MM.1S (cell line): ENCODE measurements at places on chromosomes 2 and 18.
A peak's percentile ranks its signal among the peaks of the same experiment; 100 is the strongest.

- DNase-seq = no peak
These were observed 48.5 kb downstream of the NAT8 start for GRCh38 chr2:73593680-73594079.

DNA sequence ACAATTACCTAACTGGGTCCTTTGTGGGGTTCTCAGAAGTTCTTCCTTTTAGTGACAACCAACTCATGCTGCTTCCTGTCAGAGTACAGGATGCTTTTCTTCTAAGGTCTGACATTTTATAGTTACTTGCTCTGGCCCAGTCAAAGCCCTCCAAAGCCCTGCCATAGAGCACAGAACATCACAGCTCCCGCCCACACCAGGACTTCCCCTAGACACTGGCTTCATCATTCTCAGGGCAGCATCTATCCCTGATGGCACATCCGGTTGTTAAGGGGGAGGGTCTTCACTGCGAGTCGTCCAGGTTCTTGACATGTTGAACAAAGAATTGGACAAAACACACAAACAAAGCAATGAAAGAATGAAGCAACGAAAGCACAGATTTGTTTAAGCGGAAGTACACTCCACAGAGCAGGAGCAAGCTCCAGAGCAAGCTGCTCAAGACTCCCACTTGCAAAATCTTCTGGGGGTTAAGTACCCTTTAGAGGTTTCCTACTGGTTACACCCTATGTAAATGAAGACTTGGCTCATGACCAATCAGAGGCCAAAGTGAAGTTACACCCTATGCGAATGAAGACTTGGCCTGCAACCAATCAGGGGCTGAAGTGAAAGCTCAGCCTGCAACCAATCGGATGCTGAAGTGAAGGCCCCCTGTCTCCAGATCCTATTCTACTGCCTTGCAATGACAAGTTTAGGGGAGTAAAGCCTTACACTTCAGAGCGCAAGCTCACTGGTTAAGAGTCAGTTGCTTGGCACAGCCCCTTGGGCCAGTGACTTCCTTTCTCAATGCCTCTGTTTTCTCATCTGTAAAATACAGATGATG is 79.0 kb downstream of the HDAC4 start:
- no peak for DNase-seq

- no peak for DNase-seq
These were observed 248.1 kb upstream of the UBE2E3 start for GRCh38 chr2:180732337-180732736.

DNA sequence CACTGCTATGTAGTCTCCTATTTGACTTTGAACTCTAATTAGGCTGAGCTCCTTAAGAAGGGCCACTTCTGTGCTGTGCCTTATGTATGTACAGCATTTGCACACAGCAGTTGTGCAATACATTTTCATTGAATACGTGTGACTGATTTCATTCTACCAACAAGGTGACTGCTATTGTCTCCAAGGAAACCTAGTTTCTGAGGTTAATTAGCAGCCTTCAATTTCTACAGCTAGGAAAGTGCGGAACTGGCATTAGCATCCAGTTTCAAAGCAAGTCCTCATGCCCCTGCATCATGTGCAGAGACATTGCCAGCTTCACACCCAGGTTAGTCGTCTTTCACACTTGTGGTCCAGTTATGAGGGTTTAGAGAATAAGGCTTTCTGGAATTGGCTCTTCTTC is 58.6 kb downstream of the NCK2 start:
- no peak for DNase-seq

DNA sequence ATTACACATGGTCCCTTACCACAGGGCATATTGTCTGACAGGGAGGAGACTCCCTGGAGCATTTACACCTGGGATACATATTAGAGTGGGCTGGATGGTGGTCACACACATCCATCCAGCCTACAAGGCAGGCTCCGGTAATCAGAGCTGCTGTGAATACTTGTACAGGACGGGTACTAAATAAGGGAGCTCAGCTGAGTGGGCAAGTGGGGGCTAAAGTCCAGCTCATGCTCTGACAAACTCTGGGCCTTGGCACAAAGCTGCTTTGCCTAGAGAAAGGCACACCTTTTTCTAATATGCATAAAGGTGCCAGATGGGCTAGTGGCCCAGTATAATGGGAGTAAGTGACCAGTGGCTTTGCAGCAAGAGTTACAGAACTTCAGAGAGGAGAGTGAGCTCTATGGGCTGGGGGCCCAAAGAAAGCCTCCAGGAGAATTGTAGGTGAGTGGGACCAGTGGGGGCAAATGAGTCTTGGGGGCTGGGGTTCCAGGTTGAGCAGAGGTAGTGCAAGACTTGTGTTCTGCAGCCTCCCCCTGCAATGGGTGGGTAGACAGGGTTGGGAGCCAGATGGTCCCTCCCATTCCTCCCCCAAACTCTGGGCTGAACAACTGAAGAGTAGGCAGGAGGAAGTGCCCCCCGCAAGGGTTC is 1.6 kb downstream of the TMEM198 start:
- no peak for DNase-seq

DNA sequence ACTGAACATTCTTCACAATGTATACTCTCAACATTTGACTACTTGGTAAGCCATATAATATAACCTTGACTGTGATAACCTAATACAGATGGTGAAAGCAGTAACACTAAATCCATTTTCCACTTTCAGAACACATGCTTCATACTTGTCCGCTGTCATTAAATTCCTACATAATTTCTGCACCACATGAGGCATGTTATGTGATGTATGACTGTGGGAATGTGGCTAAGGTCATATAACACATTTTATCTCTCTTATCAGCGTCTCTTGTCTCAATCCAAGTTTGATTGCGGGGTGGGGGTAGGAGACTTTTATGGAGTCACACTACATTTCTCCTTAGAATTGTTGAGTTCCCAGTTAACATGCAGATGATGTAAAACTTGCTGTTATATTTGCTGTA is 110.9 kb downstream of the MTCL1 start:
- no peak for DNase-seq

- DNase-seq = no peak
These were observed 58.8 kb downstream of the C2orf74 start for GRCh38 chr2:61220768-61221167.

- DNase-seq = no peak
These were observed 173.5 kb downstream of the FMNL2 start for GRCh38 chr2:152508446-152508845.

DNA sequence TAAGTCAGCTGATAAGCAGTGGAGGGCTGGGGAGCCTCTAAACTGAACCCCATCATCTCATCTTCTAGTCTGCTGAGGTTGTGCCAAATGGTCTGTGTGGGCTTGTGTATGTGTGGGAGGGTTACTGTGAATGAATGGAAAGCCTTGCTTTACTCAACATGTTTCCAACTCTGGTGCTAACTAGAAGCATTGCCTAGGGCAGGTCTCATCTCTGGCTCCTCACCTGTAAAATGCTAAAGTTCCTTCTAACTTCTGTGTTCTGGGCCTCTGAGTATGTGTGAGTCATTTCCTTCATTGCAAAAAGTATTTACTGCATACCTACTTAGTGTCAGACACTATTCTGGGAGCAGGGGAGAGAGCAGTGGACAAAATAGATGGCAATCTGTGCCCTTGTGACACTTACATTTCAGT is 1.3 kb downstream of the LIPG start:
- DNase-seq = no peak

DNA sequence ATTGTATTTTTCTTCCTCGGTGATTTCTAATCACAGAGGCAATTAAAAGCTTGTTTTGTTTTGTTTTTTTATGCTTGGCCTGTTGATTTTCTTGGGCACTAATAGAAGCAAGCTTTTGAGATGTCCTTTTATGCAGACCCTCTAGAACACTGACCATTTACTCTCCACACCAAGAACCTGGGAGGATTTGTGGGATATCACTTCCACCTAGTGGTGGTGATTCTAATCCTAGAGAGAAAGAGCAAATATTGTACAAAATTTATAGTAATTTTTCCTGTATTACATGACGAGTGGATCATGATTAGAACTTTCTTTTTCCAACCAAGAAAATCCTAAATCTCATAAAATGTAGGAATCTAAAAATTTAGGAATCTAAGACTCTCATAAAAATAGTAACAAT is 23.4 kb downstream of the NEMP2 start:
- DNase-seq = peak; percentile 19

DNA sequence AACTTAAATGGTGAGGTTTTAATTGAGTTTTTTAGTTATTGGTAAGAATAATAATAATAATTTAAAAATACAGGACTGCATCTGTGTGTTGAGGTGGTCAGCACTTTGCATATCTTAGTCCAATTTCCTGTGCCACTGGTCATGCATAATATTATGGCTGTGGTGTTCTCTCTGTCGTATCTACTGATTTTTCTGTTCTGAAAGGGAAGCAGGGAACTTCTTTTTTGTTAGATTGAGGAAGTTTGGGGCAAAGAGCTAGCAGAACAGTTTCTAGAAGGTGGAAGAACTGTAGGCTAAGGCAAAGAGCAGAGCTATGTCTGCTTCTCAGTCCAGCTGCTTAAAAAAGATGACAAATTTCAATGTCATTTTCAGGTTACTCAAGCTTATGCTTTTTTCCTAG is 74.3 kb downstream of the XRCC5 start:
- no peak for DNase-seq

DNA sequence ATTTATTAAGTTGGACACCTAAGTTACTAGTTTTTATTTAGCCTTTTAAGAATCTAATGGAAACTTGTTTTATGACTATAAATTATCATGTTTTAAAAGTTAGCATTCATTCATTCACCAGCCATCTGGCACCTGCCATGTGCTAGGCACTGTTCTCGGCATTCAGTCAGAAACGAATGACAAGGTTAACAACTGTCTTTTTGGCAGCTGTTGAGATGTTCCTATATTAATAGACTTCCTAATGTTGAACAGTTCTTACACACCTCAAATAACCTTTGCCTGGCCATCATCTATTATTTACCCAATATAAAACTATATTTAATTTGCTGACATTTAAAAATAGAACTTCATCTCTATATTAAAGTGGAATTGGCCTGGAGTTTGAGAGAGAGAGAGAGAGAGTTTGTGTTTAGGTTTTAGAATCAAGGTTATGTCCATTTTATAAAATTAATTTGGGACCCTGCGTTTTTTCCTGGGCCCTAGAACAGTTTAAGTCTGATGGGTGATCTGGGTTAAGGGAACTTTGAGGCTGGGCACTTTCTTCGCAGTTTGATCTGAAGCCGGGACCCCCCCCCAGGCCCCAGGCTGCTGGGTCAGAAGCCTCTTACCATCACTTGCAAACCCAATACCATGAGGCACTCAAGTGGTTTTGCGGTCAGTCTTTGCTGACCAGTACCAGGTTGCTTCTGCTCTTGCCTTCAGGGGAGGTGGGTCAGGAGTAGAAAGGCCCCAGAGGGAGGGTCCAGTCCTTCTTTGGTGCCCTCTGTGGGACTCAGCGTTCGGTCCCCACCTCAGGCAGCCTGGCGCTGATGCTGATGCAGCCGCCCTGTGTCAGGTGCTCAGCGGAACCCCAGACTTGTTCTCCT is 48.3 kb upstream of the ASB1 start:
- no peak for DNase-seq

DNA sequence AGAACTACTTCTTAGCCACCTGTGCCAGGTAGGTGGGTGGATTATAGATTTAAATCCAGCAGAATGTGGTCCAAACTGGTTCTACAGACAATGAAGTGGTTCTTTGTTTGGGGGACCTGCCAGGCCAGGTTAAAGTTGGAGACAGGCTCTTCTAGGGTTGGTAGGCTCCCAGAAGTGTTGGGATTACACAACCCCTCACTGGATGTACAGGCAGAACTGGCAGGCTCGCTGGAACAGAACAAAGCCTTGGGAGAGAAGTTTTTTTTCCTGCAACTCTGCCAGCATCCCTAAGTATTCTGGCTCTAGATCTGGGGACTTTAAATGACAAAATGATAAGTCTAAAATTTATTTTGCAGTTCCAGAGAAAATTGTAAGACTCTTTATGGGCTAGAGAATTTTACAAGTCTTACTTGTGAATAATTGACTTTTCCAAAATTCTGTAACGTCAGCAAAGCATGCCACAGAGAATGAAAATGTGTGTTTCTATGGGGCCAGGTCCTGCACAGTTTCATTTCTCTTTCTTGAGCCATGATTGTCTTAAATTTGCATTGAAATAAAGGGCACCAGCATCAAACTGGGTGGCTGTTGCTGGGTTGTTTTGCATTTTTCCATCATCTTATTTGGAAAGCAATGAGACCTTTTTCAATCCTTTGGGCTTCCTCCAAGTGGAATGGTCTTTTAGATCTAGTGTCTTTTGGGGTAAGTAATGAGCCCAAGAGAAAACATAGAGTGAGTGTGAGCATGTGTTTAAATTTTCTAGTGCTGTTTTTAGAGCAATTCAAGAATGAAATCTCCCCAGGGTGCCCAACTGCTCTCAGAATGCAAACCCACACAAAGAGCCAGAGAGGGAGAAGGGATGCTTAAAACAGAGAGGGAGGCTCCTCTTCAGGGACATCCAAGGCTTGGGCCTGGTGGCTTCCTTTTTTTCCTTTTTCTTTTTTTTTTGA is 32.4 kb upstream of the ATL2 start:
- peak; percentile 53 for DNase-seq

DNA sequence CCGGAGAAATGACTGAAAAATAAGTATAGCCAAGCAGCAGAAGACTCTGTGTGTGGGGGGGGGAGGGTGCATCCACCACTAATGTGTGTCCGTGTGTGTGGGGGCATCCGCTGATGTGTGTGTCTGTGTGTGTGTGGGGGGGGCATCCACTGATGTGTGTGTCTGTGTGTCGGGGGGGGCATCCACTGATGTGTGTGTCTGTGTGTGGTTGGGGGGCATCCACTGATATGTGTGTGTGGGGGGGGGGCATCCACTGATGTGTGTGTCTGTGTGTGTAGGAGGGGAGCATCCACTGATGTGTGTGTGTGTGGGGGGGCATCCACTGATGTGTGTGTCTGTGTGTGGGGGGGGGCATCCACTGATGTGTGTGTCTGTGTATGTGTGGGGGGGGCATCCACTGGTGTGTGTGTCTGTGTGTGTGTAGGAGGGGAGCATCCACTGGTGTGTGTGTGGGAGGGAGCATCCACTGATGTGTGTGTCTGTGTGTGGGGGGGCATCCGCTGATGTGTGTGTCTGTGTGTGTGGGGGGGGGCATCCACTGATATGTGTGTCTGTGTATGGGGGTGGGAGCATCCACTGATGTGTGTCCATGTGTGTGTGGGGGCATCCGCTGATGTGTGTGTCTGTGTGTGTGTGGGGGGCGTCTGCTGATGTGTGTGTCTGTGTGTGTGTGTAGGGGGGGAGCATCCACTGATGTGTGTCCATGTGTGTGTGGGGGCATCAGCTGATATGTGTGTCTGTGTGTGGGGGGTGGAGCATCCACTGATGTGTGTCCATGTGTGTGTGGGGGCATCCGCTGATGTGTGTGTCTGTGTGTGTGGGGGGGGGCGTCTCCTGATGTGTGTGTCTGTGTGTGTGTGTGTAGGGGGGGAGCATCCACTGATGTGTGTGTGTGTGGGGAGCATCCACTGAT is 125.0 kb downstream of the NFATC1 start:
- DNase-seq = no peak

DNA sequence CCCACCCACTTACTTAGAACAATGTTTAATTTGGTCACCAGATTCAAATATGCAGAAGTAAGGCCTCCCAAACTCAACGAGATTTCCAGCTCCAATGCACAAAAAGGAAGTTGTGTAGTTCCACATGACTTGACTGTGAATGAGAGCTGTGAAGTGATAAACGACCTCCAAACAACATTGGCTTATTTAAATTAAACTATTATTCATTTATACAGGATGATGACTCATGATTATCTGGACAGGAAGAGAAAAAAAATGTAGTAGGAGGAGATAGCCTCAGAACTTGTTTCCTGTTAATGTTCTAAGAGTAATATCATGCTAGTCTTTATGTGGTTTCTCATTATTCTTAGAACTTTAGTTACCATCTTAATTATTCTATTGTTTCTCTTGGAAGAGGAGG is 237.3 kb downstream of the C1D start:
- no peak for DNase-seq
